ENCODE measurements at places on chromosomes 4 and X.

DNA sequence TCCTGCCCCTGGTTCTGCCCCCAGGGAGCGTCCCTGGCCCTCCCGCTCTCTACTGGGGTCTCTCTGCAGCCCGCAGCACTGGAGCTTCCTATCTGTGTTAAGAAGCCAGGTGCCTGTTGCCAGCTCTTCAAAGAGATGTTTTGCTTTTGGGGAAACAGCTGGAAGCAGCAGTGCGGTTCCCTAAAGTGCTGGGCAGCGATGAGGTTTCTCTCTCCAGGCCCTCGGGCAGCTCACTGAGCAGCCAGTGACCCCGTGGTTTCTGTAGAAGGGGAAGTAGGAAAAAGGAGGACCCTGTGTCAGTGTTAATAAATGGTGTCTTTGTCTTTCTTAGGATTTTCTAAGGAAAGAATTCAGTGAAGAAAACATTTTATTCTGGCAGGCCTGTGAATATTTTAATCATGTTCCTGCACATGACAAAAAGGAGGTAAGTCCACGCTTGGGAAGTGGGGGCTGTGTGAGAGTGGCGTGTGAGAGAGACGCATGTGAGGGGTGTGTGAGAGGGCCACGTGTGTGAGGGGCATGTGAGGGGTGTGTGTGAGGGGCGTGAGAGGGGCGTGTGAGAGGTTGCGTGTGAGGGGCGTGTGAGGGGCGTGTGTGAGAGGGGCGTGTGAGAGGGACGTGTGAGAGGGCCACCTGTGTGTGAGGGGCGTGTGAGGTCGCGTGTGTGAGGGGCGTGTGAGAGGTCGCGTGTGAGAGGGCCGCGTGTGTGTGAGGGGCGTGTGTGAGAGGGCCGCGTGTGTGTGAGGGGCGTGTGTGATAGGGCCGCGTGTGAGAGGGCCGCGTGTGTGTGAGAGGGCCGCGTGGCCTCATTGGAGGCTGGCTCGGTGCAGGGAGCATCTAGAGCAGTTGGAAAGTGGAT lies 27.1 kb upstream of the HGFAC start:
- DNase-seq = no peak

- DNase-seq = no peak
These were observed 443.2 kb upstream of the FGF16 start for GRCh38 chrX:77003956-77004355.

DNA sequence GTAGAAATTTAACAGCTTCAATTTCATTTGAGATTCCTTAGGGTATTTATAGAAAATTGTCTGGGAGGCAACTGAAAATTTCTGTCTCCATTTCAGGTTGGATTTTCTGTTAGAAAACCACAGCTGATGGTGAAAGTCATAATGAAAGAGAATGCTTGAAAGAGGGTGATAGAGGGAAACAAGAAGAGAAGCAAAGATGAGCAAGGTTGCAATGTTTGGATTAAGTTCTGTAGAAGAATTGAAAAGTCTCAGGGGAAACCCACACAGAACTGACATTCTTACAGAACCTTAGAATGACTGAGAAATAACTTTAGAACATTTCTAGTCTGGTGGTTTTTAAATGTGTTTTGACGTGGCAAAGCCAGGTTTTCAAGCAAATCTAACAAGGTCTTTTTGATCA lies 14.7 kb downstream of the GBA3 start:
- DNase-seq = no peak

GRCh38 chr4:114180481-114180880 lies 201.0 kb upstream of the ARSJ start:
- no peak for DNase-seq

- no peak for DNase-seq
These were observed 525.4 kb upstream of the HS3ST1 start for GRCh38 chr4:11954093-11954492.

DNA sequence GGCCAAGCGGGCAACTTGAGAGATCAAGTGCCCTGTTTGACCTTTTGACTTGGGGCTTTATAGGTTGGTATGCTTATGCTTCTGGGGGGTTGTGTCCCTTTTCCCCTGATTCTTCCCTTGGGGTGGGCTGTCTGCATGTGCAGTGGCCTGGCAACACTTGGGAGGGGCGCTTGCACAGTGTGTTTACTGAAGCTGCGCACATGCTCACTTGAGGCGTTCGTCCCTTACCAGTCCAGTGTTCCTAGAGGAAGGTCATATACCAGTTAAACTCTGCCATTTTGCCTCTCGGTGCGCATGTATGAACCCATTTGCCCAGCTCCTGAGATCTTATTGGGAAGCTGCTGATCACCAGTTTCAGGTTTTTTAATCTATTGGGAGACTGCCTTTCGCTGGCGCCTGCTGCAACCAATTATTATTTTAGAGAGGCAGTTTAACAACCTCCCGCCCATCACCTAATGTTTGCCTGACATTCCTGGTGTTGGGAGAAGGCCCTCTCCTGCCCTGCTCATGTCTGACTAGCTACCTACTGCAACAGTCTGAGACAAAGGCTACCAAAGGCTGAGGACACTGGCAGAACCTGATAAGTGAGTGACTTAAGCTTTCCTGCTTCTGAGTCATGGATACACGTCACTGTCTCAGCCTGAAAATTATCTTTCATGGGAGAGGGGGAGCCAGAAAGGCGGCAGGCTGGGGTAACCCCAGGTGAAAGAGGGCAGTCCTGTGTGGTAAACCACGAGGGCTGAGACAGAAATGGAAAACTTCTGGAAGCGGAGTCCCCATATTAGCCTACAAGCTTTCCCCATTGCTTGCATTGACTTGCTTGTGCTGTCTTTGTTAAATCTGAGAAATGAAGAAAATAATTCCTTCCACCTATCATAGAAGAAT lies 97.6 kb downstream of the CPE start:
- no peak for DNase-seq

DNA sequence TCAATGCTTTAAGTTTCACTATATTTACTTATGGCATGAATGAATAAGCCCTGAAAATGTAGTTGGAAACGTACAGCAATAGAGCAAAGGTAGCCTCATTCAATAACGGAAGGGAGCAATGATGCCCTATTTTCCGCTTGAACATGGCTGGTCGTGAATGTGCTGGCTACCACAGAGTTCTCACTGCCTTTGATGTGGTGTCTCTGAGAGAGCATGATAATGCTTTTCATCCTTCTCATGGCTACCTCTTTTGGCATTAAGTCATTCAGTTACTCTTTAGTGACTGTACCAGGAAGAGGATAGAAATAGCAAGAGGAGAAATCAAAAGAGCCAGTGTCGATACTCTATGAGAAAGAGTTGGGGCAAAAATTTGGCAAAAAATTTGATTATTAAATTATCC lies 308.0 kb downstream of the PPP3CA start:
- DNase-seq = no peak

DNA sequence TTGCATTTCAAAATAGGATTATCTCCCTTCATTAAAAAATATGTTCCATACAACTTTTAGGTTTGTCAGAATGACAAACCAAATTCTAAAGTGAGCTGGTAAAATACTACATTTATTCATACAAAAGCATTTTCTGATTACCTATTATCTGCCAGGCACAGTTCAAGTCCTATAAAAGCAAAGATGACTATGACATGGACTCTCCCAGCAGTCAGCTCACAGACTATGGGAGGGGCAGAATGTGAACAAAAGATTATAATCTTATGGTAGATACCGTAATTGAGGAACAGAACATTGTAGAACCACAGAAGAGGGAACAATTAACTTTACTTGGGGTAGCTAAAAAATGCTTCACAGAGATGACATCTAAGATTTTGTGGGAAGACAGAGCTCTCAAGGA lies 12.4 kb downstream of the PAQR3 start:
- no peak for DNase-seq

GRCh38 chrX:39226251-39226650 lies 425.0 kb downstream of the MID1IP1 start:
- no peak for DNase-seq

DNA sequence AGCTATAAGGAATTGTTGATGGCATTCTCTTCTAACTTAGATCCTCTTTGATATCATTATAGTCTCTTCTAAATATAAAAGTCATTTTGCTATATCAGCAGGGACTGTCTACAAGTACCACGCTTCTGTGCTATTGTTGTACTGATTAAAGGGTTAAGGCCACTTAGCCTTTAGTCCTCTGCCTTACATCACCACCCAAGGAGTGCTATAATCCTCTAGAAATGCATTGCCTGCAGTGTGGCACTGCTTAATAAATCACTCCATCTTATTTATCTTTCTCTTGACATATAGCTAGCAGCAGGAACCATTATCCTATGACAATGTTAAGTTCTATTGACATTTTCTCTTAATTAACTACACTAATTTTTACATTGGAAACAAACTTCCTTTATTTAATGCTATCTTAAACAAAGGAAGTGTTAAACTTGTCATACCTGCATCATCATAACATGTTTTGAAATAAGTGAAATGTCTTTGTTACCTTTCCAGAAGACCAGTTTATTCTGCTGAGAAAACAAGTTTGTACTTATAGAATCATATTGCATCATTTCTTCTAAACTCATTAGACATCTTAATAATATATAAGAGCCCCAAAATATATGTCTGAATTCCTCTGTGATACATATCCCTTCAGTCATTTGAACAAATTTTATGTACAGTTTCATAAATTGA lies 360.9 kb upstream of the ATOH1 start:
- DNase-seq = no peak

GRCh38 chrX:11666164-11666563 lies 444 bp upstream of the ARHGAP6 start:
- DNase-seq = no peak

GRCh38 chrX:49071877-49072711 lies 1.7 kb downstream of the PRAF2 start:
- DNase-seq = no peak

- DNase-seq = no peak
These were observed 134.5 kb upstream of the KLF3 start for GRCh38 chr4:38529189-38530115.

DNA sequence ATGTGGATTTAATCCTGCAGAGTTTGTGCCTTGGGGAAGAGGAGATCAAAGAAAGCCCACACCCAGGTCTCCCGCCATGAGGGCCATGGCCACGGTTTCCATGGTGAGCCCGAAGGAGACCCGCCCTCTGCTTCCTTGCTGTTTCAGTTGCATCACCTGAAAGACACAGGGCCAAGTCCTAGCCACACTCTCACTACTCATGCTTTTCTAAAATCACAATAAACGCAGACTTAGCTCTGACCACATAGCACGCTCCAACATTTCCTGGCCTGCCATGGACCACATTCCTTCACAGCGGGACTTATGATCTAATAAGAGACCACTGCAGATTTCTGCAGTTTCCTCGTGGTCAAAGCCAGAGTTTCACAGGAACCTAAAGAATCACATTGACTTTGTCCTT lies 426.0 kb upstream of the NR3C2 start:
- DNase-seq = no peak

DNA sequence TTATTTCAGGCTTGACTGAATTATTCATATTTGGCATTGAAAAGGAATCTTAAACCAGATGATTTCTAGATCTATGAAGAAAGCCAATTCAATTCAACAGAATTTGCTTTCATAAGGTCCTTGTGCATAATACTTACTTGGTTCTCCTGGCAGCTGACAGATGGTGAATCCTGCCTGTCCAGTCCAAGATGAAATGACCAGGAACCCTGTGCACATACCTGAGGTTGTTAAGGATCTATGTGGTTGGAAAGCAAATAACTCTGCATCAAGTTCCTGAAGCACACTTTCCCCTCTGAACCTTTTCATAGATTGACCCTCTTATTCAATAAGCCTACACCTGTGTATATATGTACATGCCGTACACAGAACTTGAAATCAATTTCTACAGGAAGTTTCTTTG lies 562.7 kb downstream of the PPARGC1A start:
- DNase-seq = no peak

- no peak for DNase-seq
These were observed 44.3 kb upstream of the FAM47C start for GRCh38 chrX:36963852-36964251.

DNA sequence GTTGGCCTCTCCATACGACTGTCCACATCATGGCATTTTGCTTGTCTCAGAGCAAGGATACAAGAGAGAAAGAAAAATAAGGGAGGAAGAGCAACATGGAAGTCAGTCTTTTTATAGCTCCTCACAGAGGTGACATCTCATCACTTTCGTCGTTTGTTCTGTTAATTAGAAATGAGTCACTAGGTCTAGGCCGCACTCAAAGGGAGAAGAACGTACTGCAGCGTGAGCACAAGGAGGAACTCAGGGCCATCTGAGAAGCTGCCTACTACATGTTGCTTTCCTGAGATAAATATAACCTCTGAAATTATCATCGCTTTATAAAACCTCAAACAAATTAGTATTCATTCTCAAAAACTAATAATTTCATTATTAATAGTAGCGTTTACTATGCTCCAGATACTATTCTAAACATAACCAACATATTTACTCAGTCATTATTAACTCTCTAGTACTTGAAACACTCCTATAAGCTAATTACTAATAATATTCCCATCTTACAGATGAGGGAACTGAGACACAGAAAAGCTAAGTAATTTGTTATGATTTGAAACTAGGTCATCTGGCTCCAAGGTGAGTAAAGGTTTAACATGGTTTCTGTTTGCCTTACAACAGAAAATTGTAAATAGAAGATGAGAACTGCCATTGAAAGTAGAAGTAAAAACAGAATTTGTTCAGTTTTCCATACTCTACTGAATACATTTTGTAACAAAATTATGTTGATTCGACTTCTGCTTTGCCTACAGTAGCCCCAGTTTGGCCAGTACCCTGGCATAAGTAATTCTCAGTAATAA lies 213.2 kb upstream of the UGT8 start:
- DNase-seq = no peak

DNA sequence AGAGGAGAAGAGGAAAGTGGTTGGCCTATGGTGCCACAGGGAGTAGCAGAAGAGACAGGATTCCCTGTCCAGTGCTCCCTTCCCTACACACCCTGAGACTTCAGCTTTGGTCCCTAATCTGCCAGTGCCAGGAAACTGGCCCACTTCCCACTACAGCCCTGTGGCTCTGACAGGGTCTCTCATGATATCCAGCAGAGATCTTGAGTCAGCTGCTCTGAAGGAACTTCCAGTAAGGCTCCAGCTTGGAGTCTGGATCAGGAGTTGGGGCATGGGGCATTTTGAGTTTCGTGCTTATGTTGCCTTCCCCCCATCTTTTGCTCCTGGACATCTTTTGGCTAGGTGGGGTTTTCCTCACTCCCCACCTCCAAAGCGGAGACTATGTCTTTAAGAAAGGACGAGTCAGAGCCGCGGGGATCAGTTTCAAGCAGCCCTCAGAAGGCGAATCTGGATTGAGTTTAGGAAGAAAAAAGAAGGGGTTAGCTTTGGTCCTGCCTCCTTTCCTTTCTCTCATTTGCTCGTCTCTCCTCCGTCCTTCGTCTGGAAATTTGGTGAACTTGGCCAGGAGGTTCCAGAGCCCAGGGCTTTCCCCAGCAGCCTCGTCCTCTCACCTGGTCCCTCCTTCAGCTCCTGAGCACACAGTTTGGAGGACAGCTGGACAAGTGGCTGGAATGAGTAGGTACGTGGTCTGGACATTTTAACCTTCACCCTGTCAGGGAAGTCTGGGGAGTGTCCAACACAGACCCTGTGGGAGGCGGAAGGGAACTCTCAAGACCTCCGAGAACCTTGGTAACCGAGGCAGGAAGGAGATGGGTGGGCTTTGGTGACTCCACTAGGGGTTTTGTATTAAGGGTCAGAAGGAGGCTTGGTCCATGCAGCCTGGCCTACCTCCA lies 104.4 kb downstream of the RTL5 start:
- DNase-seq = peak; percentile 74

GRCh38 chr4:140028676-140029517 lies 125.1 kb downstream of the MAML3 start:
- DNase-seq = no peak
